Umbilical cord (tissue), 2 donors: ENCODE measurements at places on chromosomes 13 and 19. TPM values are rescaled to one million over a fixed set of nuclear protein-coding genes. Genes with fewer than 3 reads are reported as not detected.

CFAP97D2 gene
- total RNA-seq, result 7.5 TPM

DNA sequence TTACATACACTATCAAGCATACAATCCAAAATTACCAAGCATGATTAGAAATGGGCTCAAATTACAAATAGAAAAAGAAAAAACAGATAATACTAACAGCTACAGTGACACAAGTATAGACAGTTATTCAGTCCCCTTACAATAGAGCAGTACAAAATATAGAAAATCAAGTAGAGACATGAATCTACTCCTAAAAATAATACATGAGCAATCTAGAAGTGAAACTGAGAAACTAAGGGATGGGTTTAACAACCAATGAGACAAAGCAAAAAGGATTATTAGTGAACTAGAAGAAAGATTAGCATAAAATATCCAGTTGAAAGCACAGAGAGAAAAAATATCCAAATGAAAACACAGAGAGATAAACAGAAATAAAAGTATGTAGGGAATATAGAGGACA is 426.7 kb downstream of the TBC1D4 start:
- no peak for DNase-seq

- DNase-seq, result no peak
These were observed 117.2 kb downstream of the ZIC5 start for GRCh38 chr13:99854366-99854765.

DNA sequence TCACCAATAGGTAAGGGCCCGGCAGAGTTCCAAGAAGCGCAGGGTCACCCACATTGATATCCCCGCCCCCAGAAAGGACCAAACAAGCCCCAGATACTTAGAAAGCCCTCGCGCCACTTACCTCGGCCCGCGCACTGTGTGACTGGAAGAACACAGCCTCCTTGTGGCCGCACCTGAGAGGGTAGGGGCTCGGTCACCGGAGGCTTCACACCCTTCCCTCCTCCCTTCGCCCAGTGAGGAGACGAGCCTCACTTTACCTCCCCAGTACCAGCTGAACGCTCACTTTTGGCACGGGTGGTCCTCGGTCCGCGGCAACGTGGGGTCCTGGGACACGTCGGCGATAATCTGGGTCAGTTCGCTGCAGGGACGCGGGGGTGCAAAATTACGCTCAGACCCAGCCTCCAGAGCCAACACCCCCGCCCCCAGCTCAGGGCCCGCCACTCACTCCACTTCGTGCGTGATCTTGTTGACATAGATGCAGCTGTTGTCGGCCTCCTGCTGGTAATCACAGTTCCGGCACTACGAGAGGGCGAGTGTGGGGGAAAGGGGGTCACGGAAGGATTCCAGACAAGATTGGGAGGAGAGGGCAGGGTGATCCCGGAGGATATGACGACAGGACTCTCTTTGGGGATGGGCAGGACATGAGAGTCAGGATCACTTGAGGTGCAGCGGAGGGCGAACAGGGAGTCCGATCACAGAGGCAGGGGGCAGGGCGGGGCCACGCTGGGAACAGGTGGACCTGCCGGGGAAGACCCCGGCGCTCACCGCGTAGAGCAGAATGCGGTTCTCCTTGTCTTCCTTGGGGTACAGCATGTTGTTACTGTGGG is 568 bp downstream of the POLR2I start:
- DNase-seq, result peak; percentile 46

SOX1 gene
- 0.96 TPM for total RNA-seq

GRCh38 chr13:50927701-50928100 is 18.1 kb downstream of the RNASEH2B start:
- DNase-seq, result no peak

DNA sequence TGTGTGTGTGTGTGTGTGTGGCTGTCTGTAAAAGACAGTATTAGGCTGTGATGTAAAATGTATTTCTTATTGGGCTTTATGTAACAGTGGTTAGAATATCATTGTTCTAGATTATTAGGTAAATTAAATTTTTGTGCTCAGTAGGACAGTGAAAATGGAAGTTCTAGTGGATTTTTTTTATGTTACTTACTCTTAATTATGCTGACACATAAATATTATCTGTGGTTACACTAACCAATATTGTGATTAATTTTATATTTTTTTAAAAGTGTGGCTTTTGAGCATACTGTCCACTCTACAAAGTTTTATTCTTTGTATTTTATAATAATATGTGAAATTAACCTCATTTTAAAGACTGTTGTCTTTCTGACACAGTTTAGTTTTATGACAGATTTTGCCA is 80.5 kb downstream of the SCEL start:
- DNase-seq, result no peak

ARHGEF1 gene
- 30.3 TPM for total RNA-seq

LIN7B gene
- not detected for total RNA-seq

GRCh38 chr19:53545271-53546065 is 7.5 kb downstream of the ZNF331 start:
- peak; percentile 46 for DNase-seq

GRCh38 chr19:1811472-1811894 is 593 bp downstream of the ATP8B3 start:
- DNase-seq, result no peak

DNA sequence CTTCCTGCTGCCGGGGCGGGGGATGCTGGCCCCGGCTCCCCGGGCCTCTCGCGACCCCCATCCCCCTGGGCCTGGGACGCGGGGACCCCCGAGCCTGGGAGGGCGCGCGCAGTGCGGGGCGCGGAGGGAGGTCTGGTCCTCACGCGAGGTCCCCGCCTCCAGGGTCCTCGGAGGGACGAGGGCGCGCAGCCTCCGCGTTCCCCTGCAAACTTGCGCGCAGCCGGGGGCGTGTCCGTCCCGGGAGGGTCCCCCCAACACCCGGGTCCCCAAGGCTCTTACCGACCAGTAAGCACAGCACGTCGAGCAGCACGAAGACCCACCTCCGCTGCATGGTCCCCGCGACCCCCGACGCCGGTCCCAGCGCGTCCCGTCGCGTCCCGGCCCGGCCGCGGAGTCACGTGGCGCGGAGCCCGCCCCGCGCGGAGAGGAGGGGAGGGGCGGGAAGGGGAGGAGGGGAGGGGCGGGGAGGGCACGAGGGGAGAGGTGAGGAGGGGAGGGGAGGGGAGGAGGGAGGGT is at the start of gene PLPP2:
PLPP2 (minus strand) TSS at position 398 of the 516 bp plus-strand sequence; CDS start at position 331, 67 bp downstream.
- no peak for DNase-seq

DNA sequence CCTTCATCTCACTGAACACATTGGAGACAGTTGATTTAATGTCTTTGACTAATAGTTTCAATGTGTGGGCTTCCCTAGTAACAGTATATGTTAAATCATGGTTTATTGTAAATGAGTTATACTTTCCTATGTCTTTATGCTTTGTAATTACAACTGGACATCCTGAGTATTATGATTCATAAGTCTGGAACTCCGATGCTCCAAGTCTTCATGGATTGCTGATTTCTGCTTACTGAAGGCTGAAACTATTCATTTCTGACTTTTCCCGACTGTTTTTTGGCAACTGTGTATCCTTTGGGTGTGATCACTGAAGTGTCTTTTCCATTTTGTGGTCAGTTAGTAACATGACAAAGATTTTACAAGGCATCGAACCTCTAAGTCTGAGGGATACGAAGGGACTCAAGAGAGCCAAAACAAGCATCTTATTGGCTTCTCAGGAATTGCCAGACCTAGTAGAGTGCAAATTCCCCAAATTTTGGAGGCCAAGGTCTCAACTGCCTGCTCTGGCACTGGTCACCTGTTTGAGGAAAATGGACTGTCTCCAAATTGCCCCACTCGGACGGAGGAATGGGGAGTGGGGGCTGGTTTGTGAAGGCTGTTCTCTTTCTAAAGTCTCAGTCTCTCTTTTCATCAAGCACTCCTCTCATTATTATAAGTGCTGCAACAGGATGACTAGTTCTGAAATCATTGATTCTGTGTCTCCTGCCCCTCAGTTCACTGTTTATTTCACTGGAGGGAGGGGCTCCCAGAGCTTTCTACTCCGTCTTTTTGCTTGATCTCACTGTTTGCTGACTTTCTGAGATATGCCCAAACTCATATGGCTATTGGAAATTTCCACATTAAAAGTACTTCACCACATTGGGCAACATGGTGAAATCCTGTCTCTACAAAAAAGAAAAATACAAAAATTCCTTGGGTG is 20.2 kb upstream of the CD70 start:
- peak; percentile 19 for DNase-seq

DNA sequence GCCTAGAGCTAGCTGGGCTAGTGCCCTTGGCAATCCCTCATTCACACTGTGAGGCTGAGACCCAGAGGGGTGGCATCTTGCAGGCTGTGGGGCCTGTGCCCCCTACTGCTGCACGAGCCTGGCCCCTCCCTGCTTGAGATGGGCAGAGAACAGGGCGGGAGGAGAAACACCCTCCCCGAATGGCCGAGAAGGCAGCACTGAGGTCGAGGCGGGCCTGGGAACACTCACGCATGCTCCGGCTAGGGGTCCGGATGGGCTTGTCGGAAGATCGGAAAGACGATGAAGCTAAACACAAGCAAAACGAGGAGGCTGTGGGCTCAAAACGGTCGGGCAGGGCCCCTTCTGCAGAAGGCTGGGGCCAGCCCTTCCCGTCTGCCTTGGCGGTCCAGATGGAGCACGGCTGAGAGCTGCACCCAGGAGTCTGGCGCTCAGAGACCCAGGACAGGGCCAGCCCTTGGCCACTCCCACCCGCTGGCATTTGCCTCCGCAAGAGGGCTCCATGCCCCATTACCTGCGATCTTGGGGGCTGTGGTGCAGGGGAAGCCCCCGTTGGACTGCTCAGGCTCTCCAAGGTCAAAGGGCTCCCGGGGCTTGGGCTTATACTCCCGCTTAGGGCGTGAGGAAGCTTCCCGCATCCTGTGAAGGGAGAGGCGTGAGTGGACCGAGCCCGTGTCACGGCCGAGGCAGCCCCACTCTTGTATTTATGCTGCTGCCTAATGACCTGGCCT is 18.9 kb downstream of the MPND start:
- no peak for DNase-seq

SRRM5 gene
- 0.24 TPM for total RNA-seq

- no peak for DNase-seq
These were observed 825.2 kb downstream of the SLITRK1 start for GRCh38 chr13:83057119-83057518.

- no peak for DNase-seq
These were observed 1.7 kb downstream of the CYTH2 start for GRCh38 chr19:48470856-48471255.
